ENCODE measurements at places on chromosomes 2 and 18. TPM values are rescaled to one million over a fixed set of nuclear protein-coding genes. Genes with fewer than 3 reads are reported as not detected.

Gene NT5DC4
- total RNA-seq, result 0.33 TPM

Gene AFF3
- 3.4 TPM for total RNA-seq

Gene SCN9A
- total RNA-seq, result 23.8 TPM

Gene CSRNP3
- total RNA-seq, result 1.4 TPM

Gene IL1R1
- 109 TPM for total RNA-seq

Gene ERFE
- total RNA-seq, result 0.56 TPM

Gene SEC11C
- 11.4 TPM for total RNA-seq

Gene GPR45
- total RNA-seq, result not detected

Gene STPG4
- total RNA-seq, result 0.20 TPM

Gene PLB1
- 1.3 TPM for total RNA-seq

Gene ANKRD30B
- 0.73 TPM for total RNA-seq

Gene SERPINB3
- total RNA-seq, result 0.07 TPM

Gene CDK5R2
- total RNA-seq, result not detected

Gene LBH
- total RNA-seq, result 253 TPM

Gene PLGLB2
- 1.3 TPM for total RNA-seq

Gene CPO
- not detected for total RNA-seq
